Cardiac septum (tissue), 1 donor: ENCODE measurements at places on chromosomes 12 and 14.

GRCh38 chr12:132162508-132163031 lies 18.3 kb downstream of the NOC4L start:
- no peak for DNase-seq

DNA sequence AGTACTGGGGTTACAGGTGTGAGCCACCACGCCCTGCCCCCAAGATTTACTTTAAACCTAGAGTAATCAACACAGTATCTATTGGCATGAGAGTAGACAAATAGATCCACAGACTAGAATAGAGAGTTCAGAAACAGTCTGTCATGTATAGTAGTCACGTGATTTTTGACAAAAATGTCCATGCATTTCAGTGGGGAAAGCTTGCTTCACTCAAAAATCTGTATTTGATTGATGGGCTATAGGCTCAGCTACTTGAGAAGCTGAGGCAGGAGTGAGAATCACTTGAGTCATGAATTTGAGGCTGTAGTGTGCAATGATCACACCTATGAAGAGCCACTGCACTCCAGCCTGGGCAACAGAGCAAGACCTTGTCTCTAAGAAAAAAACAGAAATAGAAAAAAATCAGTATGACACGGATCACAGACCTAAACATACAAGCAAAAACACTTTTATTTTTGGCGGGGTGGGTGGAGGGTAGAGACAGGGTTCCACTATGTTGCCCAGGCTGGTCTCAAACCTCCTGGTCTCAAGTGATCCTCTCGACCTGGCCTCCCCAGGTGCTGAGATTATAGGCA lies 7.6 kb upstream of the ORAI1 start:
- no peak for DNase-seq

DNA sequence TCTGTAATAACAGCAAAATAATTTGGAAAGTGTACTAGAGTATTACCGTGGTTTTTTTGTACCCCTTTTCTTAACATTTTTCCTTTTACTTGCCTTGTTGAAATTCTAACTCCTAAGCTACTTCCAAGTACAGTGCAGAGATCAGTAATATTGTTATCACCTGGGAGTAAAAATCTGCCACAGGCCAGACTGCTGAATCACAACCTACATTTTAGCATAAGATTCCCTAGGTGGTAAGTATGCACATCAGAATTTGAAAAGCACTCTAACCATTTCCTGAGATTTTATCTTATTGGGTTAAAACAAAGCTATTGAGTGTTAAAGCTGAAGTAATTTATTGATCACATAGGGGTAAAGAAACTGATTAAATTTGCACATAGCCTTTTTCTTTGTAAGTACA lies 55.2 kb upstream of the KCNH3 start:
- DNase-seq = no peak

DNA sequence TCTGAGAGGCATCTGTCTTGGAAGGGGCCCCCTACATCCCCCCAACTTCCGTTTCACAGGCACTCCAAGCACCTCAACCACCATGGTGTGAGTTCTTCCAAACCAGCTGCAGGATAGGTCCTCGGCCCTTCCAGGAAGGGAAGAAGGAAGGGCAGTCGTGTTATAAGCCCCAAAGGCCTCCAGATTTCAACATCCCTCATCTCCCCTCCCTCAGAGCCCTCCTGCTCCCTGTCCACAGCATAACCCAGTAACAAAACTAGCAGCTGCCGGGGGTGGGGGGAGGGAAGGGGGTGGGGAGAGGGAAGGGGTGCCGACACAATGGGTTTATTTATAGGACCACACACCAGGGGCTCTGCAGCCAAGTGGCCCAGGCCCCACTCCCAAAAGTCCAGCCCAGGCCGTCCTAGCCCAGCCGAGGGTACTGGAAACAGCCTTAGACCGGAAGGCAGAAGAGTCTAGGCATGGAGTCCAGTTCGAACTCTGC lies 18.3 kb downstream of the NCKAP5L start:
- DNase-seq = no peak

- DNase-seq = no peak
These were observed 182.9 kb downstream of the C12orf42 start for GRCh38 chr12:103312742-103313354.
